Thymus (tissue), 14 donors: ENCODE measurements at places on chromosomes 3 and 15. TPM values are rescaled to one million over a fixed set of nuclear protein-coding genes. Genes with fewer than 3 reads are reported as not detected.

DNA sequence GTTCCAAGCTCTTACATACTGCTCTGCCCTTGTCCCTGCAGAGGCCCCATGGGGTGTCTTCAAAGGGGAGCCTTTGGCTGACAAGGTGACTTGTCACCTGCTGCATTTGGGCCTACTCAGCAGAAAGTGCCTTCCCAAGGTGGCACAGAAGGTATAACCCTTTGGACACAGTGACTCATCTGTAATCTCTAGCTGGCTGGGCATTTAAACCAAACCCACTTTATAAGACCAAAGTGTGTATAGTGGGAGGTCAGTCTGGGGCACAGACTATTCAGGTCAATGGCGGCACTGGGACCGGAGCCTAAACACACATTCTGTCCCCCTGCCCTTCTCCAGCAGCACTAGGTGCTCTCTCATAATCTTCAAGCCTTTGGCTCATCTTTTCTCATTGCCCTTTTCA is 35.1 kb downstream of the GJD2 start:
- DNase-seq: no peak

- no peak for DNase-seq
Measured at GRCh38 chr3:148074946-148075345, 622.8 kb upstream of the AGTR1 start.

GRCh38 chr15:93613386-93613785 is 524.4 kb upstream of the RGMA start:
- DNase-seq: no peak

GRCh38 chr15:53059273-53060043 is 269.3 kb upstream of the ONECUT1 start:
- no peak for DNase-seq

DNA sequence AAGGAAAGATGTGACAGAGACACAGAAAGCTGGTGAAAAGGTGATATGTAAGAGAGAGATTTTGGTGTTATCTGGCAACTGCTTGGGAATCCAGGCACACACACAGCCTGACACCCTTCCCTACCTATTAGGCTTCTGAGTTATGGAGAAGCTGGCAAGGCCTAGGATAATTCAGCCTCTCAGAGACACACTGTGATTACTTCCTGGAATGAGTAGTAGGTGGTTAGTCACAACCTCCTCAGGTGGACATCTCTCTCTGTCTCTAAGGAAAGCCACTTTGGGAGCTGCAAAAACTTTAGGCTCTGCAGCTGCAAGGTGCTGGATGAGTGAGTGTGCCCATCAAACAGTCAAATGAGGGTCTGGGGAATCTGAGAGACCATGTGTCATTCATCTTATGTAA is 201.9 kb downstream of the PDCD6IP start:
- DNase-seq: no peak

LMAN1L gene
- 0.41 TPM for polyA plus RNA-seq

DNA sequence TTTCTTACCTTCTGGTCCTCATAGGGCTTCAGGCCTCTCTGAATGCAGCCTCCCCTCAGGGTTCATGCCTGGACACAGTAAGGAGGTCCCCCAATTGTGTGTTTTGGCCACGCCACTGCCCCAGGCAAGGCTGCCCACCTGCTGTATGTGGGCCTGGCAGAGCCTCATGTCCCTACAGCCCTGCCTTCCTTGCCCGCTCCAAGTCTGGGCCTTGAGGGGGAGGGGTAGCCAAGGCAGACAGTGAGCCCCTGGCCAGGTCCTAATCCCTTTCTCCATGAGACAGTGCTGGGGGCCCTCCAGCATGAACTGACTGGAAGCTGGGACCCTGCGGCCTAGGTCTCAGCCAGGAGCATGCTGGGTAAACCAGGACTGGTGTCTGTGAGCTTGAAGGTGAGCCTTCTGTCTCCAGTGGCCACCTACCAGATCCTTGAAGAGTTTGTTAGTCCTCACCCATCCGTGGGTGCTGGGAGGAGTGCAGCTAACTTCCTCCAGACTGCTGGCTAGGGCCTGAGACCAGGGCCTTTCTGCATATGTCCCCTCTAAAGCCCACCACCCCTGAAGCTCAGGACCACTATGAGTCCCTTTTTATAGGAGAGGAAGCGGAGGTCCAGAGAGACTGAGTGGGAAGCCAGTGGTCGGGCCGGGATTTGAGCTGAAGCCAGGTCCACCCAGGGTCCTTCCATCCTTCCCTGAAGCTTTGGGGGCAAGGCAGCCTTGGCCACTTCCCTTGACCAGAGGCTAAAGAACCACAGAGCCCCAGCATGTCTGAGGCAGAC is 8.7 kb downstream of the ZBTB47 start:
- DNase-seq: no peak

GRCh38 chr3:12139111-12139511 is 19.6 kb downstream of the TIMP4 start:
- DNase-seq: no peak

DNA sequence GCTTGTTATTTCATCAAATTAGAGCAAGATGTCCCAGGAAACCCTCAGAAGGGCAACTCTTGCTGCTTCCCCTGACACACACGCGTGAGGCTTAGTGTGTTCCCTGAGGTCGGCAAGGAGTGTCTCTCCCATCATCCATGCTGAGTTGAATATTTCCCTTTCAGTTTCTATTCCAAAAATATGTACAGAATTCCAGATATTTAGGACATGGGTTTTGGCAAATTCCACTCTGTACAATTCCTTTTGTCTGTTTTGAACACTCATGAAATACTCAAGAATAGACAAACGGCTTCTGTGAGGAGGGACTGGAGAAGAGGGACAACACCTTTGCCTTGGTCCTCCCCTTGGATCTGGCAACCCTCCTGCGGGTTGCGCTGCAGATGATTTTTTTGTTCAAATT is 138.0 kb downstream of the DUT start:
- DNase-seq: no peak

IQCF5 gene
- not detected for polyA plus RNA-seq

DNA sequence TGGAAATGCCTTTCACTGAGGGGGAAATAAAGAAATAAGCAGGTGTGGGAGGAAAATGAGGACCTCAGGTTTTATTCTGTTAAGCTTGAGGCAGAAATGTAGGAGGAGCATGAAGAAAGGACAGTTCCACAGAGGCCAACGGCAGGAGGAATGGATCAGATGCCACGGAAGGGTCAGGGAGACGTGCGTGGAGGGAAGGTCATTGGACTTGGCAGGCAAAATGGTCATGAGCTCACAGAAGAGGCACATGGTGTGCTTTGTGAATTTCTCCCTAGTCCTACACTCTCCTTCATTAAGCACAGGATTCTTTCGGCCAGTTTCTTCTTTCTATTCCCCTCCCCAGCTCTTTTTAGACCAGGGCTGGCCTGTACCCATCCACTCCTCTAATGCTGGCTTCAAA is 32.5 kb upstream of the THSD4 start:
- no peak for DNase-seq

DNA sequence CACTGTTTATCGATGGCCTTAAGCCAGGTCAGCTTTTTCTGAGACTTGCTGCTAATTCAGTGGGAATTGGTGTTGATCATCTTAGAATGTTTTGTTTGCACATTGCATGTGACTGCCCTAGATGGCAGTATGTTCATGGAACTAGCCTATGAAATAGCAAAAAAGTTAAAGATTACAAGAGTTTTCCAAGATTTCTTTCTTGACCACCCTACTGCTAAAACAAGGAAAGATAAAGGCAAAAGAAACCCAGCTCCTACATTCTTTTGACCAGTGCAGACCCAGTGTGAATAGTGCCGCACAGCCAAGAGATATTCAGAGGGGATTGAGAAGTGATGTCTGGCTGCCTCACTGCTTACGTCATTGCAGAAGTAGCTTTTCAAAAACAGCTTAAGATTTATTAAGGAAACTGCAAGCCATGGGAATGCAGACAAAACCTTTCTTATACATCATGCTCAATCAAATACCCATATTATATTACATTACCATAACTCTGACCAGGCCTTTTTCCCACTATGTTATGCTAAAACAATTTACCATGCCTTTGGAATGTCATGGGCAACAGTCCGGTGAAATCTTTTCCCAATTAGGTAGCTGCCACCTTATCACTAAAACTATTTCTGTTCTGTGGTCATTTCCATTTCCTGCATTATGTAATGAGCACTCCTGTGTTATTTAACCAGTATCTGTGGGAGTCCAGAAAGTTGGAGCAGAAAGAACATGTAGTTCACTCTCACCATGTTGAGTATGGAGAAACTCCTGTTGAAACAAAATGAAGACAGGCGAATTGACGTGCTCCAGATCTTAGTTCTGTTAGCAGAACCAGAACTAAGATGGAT is 6.0 kb downstream of the PHLDB2 start:
- no peak for DNase-seq

GRCh38 chr3:157201648-157202278 is 41.8 kb upstream of the CCNL1 start:
- no peak for DNase-seq

DNA sequence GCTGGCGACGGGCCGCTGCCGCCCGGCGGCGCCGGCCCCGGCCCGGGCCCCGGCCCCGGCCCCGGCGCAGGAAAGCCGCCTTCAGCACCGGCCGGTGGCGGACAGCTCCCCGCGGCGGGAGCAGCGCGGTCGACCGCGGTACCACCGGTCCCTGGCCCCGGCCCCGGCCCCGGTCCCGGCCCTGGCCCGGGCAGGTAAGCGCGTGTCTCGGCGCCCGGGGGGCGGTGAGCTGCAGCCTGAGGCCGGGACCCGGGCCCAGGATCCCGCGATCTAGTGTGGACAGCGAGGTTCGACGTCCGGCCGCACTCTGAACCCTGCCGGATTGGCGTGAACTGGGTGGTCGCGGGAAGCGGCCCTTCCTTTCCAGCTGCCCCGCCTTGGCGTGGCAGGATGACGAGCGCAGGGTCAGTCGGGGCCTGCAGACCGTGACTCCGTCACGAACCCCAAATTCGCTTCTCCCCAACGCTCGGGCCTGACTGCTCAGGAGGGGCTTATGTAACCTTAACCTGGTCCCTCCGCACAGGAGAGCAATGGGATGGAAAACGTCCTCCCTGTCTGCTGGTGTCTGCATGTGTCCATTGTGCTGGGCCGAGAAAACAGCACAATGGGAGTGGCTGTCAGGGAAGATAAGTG is 472 bp downstream of the BSN start:
- no peak for DNase-seq

ADGRG7 gene
- polyA plus RNA-seq: 0.50 TPM

GOLGA8O gene
- 0.21 TPM for polyA plus RNA-seq

DNA sequence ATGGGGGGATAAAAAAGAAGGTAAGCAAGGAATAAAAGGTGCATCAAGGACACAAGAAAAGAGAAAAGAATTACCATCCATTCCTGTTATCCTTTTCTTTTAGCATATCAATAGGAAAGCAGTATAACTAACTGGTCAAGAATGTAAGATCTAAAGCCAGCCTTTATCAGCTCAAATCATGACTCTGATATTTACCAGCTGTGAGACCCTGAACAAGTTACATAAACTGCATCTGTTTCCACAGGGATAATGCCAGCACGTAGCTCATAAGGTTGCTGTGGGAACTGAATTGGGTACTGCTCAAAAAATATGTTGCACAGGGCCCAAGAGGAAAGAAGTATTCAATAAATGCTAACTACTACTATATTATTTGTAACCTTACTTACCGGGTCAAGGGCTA is 1092.2 kb upstream of the CFAP20DC start:
- DNase-seq: no peak

GRCh38 chr3:122299872-122300460 is 25.1 kb upstream of the CSTA start:
- peak; percentile 32 for DNase-seq

USF3 gene
- 8.6 TPM for polyA plus RNA-seq

SH3BP5 gene
- 64.3 TPM for polyA plus RNA-seq

DNA sequence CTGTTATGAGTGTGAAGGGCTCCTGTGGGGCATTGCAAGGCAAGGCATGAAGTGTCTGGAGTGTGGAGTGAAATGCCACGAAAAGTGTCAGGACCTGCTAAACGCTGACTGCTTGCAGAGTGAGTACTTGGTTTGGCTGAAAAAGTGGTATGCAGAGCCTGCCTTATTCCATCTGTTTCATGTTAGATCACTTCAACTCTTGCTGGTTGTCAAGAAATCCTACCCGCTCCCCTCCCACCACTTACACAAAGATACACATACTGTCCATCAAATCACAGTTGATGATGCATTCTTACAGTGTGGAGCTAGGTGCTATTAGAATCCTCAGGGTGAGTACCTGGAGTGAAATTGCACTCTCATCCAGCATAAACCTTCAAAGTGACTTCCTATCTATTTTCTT is 272.1 kb downstream of the UNC13C start:
- no peak for DNase-seq

CHRFAM7A gene
- polyA plus RNA-seq: 1.9 TPM

- no peak for DNase-seq
Measured at GRCh38 chr3:29144807-29145206, 136.1 kb upstream of the RBMS3 start.

- no peak for DNase-seq
Measured at GRCh38 chr3:50912746-50913145, 238.0 kb downstream of the DOCK3 start.

DNA sequence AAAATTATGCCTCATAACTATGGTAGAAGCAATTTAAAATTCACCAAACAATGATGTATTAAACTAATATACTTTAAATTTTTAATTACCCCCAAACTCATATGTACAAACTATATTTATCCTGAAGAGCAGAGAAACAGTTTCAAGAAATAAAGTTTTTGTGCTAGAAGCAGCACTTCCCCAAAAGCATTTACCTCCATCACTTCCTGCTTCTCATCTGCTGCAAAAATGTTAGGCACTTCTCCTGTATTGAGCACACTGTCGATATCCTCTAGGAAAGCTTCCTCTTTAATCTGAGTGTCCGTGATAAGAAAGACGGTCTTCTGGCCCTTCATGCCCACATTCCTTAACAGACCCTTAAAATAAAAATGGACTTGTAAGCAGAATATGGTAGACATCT is 101.5 kb upstream of the ASB14 start:
- DNase-seq: no peak

DTWD1 gene
- polyA plus RNA-seq: 30.4 TPM

DNA sequence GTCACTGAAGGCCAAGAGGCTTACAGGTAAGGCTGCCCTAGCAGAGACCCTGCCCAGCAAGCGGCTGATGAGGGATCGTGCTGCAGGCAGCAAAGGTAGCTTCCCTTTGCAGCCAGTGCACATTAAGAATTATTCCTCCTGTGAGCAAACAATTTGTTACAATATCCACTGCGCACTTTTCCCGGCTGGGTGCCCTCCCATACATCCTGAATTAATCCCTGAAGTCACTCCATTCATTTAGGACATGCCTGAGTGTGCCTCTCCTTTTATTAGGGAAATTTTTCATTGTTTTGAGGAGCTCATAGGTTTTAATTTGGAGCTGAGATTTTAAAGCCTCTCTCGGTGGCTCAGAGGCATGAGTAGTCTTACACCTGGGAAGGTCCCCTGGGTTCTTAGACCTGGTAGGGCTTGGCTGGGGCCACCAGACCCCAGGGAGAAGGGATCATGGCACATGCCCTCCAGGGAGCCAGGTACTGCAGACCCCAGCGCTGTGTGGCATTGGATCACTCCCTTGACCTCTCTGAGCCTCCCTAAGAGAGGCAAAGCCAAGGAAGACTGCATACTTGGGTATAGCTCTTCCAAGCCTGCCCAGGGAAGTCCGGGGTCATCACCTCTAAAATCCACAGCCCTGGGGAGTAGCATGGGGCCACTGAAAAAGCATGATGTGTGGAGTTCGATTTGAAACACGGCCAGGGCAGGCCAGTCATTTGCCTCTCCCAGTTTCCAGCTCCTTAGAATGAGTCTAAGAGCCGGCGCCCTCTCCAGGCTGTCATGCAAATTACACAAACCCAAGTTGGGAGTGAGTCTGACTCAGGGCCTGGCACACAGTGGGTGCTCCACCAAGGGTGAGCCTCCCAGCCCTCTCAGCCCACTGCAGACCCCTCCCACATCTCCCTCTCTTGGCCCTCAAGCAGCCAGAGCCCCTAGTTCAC is 151.9 kb upstream of the LINGO1 start:
- DNase-seq: no peak
